Stimulated activated CD8-positive, alpha-beta memory T cell treated with anti-CD3 and anti-CD28 coated beads, Interleukin-4, amount 100 ng/mL, for 4 hours (primary cell): ENCODE measurements at places on chromosomes 5 and 9.

DNA sequence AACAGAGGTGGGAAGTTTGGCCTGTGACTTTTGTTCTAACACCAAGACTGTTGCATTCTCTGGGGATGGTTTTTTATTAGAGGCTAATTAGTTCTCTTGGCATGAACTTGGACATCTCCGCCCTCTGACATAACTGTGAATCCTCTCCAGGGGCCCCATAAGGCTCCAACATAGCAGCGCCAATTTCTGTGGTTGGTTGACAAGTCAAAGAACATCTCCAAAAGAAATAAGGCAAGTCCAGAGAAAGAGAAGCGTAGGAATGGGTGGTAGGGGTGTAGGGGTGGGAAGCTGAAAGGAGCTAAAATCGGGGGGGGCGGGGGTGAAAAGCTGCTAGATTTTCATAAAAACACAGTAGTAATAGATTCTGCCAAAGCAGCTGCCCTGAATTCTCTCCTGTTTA is 81.0 kb upstream of the DAB2 start:
- no peak for DNase-seq

- DNase-seq, result no peak
Measured at GRCh38 chr9:9229269-9229668, 1383.5 kb downstream of the PTPRD start.

- DNase-seq, result no peak
Measured at GRCh38 chr9:134396258-134396742, 70.0 kb downstream of the RXRA start.

DNA sequence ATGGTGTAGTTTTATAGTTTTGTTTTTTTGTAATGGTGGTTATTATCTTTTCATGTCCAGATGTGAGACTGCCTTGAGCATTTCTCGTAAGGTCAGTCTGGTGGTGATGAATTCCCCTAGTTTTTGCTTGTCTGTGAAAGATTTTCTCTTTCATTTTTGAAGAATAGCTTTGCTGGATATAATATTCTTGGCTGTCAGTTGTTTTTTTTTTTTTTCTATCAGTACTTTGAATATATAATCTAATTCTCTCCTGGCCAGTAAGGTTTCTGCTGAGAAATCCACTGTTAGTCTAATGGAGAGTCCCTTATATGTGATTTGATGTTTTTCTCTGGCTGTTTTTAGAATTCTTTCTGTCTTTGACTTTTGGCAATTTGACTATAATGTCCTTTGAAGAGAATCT is 106.9 kb downstream of the CARTPT start:
- DNase-seq, result no peak

GRCh38 chr5:133657036-133657435 is 44.7 kb upstream of the FSTL4 start:
- DNase-seq, result no peak

DNA sequence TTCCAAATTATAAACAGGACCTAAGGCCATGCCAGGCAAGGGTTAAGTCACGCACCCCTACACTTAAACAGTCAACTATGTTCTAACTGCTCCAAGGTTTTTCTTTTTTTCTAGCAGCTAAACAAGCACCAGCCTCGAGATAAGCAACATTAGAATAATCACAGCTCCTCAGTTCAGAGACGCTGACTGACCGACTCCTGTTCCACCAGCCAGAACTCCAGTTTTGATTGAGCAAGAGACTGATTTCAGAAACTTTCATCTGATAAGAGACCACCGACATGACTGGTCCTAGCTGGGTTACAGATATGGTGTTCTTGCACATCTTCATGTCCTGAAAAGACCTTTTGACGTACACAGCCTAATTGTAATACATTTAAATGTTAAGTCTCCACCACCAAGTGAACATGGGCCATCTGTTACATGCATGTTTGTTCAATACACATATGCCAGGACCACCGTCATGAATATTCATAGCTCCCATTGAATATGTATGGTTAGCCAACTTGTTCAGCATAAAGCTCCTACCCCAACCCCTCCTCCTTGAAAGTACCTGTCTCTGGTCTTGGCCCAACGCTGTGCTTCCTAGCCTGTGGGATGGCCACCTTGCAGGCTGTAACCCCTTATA is 23.7 kb upstream of the OTULINL start:
- DNase-seq, result no peak

DNA sequence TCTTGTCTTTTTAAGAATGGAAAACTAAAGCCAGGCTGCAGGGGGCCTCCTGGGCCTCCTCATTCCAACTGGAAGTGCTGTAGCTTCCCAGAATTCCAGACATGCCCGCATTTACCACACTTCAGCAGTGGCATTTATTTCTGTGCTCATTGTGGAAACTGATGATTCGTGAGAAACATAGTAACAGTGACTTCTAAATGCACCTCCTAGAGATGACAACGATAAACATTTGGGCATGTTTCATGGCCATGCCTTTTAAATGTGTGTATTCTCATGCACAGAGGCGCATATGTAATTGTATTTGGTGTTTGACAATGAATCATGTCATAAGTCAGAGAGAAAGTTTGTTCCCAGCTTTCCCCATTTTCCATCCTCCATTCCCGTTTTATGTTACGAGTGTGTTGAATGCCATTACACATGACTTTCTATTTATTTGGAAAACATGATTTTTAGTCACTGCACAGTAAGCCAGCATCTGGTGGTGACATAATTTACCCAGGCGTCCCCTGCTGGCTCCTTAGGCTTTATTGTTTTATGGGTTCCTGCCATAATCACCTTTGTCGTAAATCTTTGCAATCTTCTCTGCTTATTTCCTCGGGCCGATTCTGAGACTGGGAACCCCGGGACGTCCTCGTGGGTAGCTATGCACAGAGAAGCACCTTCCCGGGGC is 68.8 kb upstream of the FCN2 start:
- no peak for DNase-seq

GRCh38 chr9:124764774-124765438 is 6.2 kb downstream of the NR6A1 start:
- DNase-seq, result no peak

DNA sequence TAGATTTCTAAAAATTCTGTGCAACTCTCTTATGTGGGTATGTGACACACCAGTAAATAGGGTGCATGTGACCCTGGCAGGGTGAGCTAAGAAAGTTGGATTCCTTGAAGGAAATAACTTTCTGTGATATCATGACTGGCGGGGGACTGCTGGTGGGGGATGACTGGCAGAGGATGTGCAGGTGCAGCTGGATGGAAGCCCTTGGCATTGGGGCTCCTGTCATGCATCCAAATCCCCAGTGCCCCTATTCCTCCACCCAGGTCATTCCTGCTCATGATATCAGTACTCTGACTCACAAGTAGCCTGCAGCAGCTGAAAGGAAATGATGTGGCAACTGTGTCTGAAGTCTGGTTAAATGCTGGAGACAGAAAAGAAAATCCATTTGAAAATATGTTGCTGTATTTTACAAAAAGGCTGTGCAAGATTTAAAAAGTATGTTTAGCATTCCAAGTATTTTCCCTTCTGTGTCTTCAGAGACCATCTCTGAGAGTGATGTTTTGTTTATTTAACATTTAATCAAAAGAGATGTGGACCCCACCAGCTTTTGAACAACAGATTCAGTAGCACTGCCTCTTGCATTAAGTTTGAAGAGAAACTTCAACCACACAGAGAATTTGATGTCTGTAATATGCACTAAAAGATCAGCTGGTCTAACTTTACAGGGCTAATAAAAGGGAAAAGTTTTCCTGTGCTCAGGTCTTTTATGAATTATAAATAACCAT is 17.9 kb upstream of the ZSWIM6 start:
- no peak for DNase-seq

- no peak for DNase-seq
Measured at GRCh38 chr9:134664446-134664845, 22.8 kb downstream of the COL5A1 start.

DNA sequence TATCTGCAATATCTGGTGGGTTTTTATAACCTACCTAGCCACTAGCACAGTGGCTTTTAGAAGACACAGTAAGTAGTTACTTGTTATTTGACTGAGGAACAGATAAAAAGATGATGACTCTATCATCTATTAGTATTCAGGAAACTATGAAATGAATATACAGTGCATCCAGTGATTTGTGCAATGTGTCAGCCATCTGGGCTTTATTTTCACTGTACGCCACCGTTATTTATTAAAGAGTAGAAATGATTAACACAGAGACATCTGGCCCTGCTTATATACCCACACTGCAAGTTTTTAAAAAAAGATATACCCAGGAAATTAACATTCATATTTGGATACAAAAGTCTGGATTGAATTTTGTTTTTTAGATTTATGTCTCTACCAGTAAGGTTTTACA is 408.4 kb downstream of the PDE4D start:
- DNase-seq, result no peak
